ENCODE measurements at places on chromosomes 4 and X.

DNA sequence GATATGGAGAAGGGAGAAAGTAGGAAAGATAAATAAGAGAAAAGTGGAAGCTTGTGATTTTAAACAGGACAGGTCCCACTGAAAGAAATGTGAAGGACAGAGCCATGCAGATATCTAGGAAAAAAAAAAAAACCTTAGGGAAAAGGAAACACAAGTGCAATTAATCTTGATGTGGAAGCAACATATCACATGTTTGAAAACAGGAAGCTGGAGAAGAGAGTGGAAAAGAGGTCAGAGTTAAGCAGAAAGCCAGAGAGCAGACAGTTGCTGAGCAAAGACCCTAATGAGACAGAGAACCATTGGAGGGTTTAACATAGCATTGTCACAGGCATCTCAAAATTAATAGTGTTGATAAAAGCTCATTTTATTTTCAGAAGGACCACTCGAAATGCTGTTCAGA lies 89.7 kb downstream of the SPOCK3 start:
- no peak for DNase-seq

DNA sequence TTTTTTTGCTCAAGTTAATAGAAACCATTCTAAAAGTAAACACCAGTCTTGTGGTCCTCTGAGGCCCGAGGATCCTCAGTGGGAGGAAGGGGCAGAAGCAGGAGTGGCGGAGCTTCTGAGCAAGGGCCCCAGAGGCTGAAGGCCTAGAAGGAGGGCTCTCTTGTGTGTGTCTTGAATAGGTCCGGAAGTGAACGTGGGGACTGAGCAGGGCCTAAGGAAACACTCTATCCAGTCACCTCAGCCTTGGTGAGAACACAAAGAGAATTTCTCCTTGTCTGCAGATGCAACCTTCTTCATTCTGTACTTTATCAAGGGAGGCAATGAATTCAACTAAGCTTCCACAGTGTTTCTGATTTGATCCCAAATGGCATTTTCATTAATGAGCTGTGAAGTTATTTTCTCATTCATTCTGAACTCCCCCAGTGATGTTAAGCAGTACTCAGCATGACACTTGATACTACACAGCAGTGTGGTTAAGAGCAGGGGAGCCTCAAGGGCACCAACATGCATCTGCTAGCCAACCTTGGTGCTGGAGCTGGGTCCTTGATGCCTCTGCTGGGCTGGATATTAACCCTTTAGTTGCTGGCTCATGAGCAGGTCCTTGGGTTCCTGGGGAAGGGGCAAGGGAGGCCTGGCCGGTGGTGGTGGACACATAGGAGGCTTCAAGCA lies 64.7 kb downstream of the RBM47 start:
- DNase-seq: no peak

- no peak for DNase-seq
Observed at GRCh38 chrX:115573185-115573584, 12.2 kb downstream of the PLS3 start.

DNA sequence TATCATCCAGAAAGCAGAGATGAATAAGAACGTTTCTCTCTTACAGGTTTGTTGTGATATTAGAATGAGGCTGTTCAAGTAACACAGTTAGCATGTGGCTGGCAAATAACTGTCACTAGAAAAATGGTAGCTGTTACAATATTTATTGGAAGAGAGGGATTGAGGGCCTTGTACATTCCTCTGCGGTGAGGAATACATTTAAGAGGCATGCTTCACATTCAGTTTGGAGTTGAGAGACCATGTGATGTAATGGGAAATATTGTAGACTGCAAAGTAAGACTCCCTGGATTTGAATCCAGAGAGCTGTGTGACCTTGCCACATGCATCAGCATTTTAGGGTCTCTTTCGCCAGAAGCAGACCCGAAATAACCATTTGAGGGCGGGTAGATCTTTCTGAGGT lies 104.8 kb upstream of the KIT start:
- DNase-seq: no peak

DNA sequence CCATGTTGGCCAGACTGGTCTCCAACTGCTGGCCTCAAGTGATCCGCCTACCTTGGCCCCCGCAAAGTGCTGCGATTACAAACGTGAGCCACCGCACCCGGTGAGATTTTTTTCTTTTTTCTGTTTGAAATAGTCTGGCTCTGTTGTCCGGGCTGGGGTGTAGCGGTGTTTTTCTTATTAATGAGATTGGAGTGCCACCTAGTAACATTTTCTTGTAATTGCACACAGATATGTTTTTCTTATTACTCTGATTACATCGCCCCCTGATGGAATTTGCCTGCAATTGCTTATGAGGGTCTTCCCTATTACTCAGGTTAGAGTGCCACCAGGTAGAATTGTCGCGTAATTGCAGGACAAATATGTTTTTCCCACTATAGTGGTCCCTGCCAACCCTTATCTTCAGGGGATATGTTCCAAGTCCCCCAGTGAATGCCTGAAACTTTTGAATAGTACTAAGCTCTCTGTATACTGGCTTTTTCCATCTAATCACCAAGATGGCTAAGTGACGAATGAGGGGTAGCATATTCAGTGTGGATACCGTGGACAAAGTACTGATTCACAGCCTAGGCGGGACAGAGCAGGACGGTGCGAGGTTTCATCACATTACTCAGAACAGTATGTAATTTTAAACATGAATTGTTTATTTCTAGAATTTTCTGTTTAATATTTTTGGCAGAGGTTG lies 8.6 kb upstream of the PDHA1 start:
- DNase-seq: no peak

DNA sequence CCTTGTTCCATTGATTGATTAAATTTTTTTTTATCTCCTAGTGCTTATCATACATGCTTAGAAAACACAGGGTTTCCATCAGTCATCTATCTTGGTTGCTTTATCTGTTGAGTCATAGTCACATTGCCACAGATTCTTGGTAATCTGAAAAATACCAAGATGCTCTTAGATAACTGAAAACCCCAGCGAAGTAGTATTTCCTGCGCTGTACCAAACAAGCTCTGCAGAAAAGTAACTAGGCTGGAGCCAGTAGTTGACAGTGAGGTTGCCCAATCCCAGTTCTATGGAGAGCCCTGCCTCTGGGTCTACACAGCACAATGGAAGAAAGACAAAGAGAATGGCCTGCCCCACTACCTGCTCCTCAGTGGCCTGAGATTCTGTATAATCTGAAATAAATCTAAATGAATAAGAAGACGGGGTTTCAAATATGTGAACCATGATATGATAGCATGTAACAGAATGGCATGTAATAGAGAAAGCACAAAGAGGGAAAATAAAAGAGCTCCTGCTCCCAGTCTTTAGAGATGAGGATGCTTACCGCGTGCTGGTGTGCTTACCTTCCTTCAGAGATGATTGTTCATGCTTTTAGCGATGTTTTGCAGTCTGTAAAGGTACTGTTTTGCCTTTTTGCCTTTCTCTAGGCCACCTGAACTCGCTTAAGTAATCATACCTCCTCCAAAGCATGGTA lies 55.3 kb upstream of the RAPGEF2 start:
- no peak for DNase-seq

DNA sequence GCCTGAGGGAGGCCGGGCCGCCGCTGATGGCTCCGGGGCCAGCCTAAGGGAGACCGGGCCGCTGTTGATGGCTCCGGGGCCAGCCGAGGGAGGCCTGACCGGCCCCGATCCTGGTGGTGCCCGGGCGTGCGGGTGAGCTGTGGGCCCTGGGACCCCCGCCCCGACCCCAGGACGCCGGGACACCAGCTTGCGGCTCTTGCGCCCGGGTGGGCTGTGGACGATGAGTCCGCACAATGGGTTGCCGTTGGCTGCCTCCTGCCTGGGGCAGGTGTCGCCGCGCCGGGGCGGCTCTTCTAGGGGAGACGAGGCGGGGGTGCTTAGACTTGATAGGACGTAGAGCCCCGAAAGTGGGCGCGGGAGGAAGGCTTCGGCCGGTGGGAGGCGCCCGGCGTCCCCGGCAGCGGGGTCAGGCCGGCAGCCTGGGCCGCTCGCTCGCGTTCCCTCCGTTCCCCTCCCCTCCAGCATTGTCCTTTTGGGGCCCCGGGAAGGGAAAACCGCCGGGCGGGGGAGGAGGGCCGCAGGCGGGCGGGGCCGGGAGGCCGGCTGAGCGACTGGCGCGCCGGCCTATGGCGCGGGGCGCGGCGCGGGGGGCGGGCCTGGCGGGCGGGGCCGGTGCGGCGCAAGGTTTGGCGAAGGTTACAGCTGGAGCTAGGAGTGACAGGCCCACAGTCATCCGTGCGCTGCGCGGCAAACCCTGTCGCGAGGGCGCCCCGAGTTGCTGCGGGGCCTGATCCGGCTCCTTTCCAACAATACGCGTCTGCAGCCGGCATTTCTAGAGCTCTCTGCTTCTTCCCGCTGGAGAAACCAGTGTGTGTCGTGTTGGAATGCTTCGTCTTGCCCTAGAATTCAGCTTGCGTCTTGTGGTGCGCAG lies 819 bp downstream of the KIAA0232 start:
- peak; percentile 95 for DNase-seq

GRCh38 chr4:184792334-184792733 lies 33.4 kb downstream of the ACSL1 start:
- no peak for DNase-seq

- DNase-seq: no peak
Observed at GRCh38 chrX:8453611-8454010, 11.0 kb upstream of the VCX3B start.

DNA sequence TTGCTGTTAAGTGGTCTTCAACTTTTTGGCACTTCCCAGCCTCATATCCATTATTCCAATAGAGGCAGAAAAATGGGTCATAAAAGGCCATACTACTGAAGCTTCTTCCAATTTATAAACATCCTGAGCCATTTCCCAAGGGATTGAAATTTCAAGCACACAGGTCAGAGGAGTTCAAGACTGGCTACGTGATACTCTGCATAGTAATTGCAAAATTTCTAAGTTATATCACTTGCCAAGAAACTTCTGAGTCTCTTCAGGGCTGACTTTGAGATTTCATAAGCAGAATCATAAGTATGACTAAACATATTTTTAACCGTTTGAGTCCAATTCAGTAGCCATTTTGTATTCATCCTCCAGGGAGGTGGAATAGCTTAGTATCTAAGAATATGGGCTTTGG lies 75.6 kb upstream of the RXFP1 start:
- DNase-seq: no peak

- no peak for DNase-seq
Observed at GRCh38 chrX:11813341-11813740, 55.3 kb downstream of the MSL3 start.

GRCh38 chr4:109078724-109079123 lies 223.7 kb downstream of the COL25A1 start:
- DNase-seq: no peak

GRCh38 chr4:54513204-54513603 lies 144.6 kb upstream of the KIT start:
- no peak for DNase-seq
